ENCODE measurements at places on chromosomes 5 and 9.

GRCh38 chr9:81474792-81475191 lies 214.6 kb downstream of the TLE1 start:
- DNase-seq = no peak

GRCh38 chr5:73935719-73936118 lies 309.7 kb downstream of the ARHGEF28 start:
- DNase-seq = no peak

DNA sequence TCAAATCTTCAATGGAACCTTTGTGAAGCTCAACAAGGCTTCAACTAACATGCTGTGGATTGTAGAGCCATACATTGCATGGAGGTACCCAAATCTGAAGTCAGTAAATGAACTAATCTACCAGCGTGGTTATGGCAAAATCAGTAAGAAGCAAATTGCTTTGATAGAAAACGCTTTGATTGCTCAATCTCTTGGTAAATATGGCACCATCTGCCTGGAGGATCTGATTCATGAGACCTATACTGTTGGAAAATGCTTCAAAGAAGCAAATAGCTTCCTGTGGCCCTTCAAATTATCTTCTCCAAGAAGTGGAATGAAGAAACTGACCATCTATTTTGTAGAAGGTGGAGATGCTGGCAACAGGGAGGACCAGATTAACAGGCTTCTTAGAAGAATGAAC lies 54.7 kb upstream of the TTC39B start:
- no peak for DNase-seq

DNA sequence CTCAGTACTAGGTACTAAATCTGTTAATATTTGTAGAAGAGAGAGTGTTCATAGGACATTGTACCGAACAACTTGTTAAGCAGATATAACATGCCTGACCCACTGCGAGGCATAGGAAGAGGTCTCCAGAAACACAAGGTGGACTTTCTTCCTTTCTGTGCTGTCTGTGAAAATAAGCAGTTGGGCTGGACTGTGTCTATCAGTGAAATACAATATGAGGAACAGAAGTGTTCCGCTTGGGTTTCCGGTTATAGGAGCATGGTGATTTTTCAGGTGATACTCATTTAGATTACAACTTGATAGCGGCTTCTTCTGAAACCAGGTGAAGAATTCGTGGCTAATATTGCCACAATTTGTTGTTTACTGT lies 60.9 kb upstream of the TLR4 start:
- DNase-seq = no peak

- no peak for DNase-seq
These were observed 832.1 kb upstream of the ZNF608 start for GRCh38 chr5:125578551-125578950.

- DNase-seq = no peak
These were observed 16.9 kb upstream of the COL5A1 start for GRCh38 chr9:134624621-134625181.

- no peak for DNase-seq
These were observed 85.3 kb downstream of the MVB12B start for GRCh38 chr9:126411948-126412284.

- DNase-seq = no peak
These were observed 98.5 kb downstream of the MAMDC2 start for GRCh38 chr9:70142101-70142500.

DNA sequence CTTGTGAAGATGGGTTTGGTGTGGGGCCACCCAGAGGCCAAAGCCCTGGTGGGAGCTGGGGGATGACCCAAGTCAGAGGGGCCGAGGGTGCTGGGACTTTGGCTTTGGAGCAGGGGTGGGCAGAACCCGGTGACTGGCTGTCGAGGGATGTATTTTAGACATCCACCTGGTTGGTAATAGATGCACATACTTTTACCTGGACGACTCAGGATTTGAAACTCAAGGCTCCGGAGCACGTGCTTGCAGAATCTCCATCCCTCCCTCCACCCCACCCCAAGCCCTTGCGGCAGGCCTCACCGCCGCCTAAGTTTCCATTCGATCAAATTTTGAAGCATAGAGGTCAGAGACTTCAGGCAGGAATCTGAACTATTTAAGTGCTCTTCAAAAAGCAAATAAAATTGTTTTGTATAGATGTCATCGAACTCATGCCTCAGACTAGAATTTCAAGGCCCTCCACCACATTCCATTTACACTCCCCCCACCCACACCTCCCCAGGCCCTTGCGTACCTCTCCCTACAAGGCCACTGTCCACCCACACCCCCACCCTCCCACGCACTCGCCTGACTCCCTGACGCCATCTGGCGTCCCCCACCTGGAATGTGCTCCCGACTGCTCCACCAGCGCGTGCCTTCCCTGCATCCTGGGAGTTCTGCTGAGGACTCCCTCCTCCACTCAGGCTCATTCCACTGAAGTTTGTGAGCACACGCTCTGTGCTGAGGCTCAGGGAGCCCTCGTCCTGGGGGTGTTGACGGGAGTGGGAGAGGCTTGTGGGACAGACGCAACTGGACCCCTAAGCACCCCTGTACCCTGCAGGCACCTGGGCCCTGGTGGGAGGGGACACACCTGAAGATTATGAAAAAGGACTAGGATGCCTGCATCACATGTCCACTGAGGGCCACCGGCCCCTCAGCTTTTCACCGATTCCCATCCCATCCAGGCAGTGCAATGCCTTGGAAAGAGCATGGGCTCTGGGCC lies 56.4 kb upstream of the RPL26L1 start:
- no peak for DNase-seq

DNA sequence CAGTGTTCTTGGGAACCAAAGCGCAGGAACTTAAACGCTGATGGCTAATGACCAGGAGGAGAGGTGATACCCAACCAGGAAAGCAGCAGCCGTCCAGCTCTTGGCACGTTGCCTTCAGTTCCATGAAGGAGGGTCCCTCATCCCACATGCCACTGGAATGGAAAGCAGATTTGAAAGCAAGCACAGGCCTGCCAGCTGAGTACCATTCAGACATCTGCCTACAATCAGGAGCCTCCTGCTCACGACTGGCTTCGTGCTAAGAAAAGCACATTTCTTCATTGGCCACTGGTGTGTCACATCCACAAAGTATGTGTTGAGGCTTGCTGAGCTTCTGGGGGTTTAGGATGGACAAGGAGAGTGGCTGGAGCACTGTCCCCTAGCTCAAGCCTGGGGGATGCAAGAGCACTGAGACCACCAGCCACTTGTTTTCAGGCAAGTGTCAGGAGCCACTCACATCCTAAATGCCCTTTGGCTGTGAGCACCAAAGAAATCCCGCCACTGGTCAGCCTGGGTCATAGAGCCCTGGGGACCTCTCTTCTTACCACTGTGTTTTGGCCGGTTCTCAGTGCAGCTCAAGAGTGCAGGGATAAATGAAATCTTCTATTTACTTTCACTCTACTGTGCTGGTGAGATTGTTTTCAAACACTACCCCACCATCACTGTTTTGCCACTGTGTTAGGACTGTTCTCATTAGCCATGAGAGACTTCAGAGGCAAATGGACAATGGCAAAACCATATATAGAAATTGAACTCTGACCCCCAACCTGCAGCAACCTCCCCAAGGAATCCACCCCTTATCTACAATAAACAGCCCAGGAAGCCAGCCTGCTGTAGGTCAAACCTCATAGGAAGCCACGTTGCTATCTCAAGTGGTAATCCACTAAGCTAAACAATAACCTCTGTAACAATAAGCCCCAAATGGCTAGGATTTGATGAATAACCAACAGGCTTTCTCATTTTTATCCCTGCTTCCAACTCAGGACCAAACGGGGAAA lies 58.3 kb downstream of the MTX3 start:
- no peak for DNase-seq
